Stimulated activated CD4-positive, alpha-beta T cell treated with anti-CD3 and anti-CD28 coated beads, Interleukin-15, amount 100 ng/mL, for 1 hour (primary cell): ENCODE measurements at places on chromosomes 5 and 9.
A peak's percentile ranks its signal among the peaks of the same experiment; 100 is the strongest.

- no peak for DNase-seq
Observed at GRCh38 chr5:108341866-108342265, 40.0 kb downstream of the FBXL17 start.

DNA sequence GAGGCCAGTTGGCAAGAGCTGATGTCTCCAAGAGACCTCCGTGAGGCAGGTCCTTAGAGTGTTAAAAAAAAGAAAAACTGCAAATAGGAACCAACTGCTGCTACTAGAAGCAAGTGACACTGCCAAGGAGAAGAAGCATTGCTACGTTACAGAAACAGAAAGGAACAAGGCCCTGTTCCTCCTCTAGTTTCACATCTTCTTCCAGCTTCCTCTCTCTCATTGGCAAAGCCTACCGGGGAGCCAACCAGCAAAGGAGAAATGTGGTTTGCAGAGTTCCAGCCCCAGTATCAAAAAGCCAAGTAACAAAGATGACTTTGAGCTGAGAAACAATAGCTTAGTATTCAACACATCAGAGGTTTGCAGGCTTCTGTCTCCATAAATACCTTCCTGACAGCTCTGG is 145.9 kb downstream of the PRELID2 start:
- no peak for DNase-seq

- DNase-seq = no peak
Observed at GRCh38 chr5:78824831-78825281, 160.3 kb downstream of the ARSB start.

DNA sequence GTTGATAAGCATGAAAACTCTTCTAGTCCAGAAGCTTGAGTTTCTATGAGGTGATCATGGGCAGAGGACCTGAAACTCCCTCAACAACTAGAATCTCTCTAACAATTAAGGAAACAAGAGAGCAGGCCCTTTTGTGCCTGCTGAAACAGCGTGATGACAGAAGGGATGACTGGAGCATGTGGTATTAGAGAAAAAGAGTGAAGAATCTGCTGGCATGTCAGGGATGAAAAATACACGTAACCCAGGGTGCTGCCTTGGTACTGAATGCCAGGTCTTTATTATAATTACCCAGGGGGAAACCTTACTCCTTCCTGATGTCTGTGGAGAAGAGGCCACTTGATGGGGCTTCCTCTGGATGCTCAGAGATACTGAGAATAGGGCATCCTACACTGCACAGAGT is 167.8 kb downstream of the CRB2 start:
- DNase-seq = no peak

GRCh38 chr5:172356047-172356446 is 72.5 kb upstream of the UBTD2 start:
- DNase-seq = no peak

GRCh38 chr9:107210775-107211174 is 72.3 kb upstream of the RAD23B start:
- DNase-seq = no peak

GRCh38 chr5:175576096-175576495 is 81.8 kb upstream of the HRH2 start:
- no peak for DNase-seq

DNA sequence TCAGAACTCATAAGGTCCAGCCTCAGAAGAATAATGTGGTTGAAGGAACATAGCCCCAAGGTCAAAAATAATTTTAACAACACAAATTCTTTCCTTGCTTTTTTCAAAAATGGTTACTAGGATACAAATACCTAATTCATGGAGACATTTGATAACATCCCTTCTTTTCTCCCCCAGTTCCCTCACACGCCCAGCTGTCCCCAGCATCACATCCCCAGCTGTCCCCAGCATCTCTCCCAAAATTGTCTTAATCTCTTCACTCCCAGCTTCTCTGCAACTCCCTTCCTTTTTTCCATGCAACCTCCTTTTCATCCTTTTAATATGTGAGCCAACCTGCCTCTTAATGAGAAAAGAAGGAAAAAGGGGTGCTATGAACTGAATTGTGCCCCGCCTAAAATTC is 77.8 kb downstream of the FSTL4 start:
- DNase-seq = no peak

- no peak for DNase-seq
Observed at GRCh38 chr5:114361724-114362196, at the start of gene KCNN2. TSS of gene KCNN2 (plus strand) at chr5:114362070. CDS start at chr5:114362140, 70 bp downstream.

DNA sequence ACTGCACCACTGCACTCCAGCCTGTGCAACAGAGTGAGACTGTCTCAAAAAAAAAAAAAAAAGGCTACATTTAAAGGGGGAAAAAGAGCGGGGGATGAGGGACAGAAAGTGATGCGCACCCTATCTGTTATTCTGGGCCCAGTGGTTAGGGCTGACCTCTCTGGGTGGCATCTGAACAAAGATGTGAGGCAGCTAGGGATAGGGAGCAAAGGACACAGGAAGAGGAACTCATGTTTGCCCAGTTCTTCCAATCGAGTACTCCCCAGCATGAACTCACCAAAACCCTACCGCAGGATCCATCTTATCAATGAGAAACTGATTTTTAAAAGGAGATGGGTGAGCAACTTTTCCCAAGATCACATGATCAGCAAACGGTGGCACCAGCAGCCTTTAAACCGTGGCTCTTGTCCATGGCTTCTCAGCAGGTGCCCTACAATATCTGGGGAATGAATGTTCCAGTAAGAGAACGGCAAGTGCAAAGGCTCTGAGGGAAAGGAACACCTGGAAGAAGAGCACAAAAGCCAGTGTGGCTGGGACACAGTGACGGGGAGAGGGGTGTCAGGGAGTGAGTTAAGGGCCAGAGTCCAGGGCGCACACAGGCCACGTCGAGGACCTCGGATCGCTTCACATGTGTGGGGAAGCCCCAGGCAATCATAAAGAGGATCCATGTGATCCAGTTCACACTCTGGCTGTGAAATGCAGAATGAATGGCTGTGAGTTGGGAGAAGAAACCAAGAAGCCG is 22.0 kb downstream of the RAPGEF1 start:
- DNase-seq = no peak

GRCh38 chr5:43851741-43852140 is 248.8 kb downstream of the NNT start:
- no peak for DNase-seq

DNA sequence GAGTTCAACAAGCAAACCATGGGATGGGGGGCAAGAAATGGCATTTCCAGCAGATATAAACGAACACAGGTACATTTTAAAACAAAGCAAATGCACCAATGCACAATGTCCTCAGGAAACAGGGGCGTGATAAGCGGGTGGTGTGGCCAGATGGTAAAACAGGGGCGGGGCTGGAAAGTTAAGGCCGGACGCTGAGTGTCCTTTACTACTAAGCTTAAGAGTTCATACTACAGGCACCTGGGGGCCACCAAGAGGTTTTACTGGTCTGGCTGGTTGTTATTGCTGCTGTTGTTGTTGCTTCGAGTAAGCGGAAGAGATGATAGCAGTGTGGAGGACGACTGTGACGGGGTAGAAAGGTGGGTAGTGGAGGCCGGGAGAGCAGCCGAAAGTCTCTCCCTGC is 99.8 kb downstream of the ATPSCKMT start:
- DNase-seq = no peak

DNA sequence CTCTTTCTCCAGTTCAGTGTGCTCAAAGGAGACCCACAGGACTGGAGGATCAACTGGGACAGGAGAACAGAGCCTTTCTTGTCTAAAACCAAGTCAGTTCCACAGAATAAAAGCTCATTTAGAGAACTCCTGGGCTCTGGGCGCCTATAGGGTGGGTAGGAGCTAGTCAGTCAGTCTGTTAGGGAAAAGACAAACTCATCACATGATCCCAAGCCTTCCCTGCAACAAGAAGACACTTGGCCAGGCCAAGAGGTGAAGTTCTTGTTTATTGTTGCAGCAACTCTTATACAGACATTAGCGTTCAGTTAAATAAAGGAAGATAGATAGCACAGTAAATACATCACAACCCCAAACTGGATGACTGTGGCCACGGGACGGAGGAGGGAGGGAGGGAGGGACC is 102.3 kb downstream of the ENTREP1 start:
- no peak for DNase-seq

DNA sequence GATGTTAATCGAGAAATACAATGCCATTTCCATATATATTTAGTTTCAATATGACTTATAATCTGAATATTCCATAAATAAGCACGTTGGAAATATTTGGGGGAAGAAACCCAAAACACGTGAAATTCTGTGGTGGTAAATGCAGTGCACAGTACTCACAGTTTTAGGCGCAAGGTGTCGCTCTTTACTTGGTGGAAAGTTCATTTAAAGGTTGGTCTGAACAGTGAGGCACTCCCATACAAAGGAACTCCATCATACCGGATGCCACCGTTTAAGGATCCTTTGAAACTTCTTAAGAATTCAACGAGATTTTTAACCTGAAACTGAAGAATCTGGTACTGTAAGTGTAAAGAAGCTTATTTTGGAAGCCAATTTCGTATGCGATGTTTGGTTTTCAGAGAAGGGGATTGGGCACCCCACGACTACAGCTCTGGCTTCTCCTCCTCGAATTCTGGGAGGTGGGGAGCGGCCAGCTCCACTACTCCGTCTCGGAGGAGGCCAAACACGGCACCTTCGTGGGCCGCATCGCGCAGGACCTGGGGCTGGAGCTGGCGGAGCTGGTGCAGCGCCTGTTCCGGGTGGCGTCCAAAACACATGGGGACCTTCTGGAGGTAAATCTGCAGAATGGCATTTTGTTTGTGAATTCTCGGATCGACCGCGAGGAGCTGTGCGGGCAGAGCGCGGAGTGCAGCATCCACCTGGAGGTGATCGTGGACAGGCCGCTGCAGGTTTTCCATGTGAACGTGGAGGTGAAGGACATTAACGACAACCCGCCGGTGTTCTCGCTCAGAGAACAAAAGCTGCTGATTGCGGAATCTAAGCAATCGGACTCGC is at the start of gene PCDHA11:
Gene PCDHA11, plus strand, starts transcription at position 237 of the 834 bp plus-strand sequence. Its CDS starts 147 bp downstream, at position 384.
- DNase-seq = no peak

DNA sequence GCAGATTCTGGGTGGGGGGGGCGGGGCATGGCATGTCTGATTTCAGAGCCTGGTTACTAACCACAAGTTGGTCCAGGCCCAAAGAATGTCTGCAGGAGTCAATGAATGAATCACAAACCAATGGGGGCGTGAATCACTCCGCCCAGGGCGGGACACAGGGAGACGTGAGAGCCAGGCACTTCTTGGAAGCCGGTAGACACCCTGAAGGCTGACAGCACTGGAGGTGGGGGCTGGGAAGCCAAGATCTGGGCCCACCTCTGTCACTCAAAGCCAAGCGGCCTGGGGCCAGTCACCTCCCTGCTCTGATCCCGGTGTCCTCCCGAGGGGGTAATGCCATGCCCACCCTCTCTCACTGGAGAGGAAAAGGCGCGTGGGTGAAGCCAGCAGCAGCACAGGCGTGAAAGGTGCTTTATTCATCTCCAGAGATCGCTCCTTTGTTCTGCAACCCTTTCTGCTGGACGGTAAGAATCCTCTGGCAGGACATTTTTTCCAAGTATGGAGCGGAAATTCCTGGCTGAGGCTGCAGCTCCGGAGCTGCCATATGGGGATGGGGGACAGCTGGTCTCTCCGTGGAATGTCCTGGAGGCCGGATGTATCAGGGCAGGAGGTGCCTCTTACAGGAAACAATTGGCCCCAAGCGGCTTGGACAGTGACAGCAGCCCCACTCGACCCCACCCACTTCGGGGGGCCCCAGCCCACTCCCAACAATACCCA is 85.0 kb downstream of the STK10 start:
- DNase-seq = no peak

GRCh38 chr9:73916016-73916673 is 581.0 kb upstream of the RORB start:
- DNase-seq = no peak

GRCh38 chr5:36240779-36241630 is 720 bp downstream of the NADK2 start:
- DNase-seq = peak; percentile 12

DNA sequence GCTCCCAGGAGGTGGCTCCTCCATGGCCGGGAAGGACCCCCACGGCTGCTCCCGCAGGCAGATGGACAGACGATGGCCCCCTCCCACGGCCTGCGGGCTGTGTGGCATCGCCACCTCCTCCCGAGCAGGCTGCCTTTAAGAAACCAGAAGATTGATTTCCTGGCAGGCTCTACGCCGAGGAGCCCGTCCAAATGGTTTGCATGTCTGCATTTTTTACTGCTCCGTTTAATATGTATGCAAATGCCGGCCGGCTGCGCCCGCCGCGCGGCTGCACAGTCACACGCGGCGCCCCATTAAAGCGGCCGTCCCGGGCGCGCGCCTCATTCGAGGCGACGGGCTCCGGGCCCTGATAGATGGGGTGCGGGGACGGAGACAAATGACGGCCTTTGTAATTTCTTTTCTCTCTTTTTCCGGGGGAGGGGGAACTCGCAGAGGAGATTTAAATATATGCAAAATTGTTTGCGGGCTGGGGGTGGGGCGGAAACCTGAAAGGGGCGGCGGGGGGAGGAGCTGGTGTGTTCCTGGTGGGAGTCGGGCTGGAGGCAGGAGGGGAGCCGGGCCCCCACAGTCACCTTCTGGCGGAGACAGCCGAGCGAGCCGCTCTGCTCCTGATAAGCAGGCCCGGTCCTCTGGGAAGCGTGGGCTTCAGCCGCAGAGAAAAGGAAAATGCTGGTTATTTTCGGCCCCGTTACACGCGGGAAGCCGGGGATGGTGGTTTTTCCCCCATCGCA is 158.7 kb upstream of the IER5L start:
- peak; percentile 20 for DNase-seq

DNA sequence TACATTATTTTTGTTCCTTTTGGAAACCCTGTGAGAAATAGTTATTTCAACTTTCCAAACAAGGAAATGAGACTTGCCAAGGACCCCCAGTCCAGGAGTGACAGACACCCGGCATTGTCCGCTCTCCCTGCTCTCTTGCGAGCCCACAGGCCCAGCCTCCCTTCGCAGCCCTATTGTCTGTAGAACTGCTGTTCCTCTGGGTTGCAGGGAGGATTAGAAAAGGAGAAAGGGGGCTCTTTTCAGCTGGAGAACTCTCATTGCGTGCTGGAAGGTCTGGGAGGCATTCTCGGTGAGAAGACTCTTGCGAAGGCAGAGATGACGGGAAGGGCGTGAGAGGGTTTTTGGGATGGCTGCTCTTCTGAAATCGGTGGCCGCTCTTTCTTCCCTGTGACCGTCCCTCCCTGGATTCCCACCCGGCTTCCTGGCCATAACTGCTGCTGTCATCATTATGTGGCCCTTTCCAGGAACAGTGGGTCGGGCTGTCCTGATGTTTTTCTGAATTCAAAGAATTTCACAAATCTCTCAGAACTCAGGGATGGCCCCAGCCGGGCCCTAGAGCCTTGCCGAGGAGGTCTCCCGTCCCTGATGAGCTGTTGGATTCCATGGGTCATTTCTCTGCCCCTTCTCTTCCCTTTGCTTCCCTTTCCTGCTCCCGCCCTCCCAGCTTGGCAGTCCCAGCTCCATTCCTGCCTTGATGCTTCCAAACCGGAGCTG is 29.8 kb downstream of the STC2 start:
- no peak for DNase-seq

- DNase-seq = no peak
Observed at GRCh38 chr5:44318883-44319282, 70.3 kb downstream of the FGF10 start.

- DNase-seq = no peak
Observed at GRCh38 chr5:146805081-146805480, 73.5 kb downstream of the PPP2R2B start.

- DNase-seq = no peak
Observed at GRCh38 chr9:131845305-131846298, 105.7 kb upstream of the RAPGEF1 start.
